ENCODE measurements at places on chromosomes 7 and 10.

- no peak for DNase-seq
Measured at GRCh38 chr7:55970561-55970960, 6.2 kb downstream of the NIPSNAP2 start.

GRCh38 chr7:98599886-98600285 is 17.2 kb upstream of the NPTX2 start:
- DNase-seq: no peak

DNA sequence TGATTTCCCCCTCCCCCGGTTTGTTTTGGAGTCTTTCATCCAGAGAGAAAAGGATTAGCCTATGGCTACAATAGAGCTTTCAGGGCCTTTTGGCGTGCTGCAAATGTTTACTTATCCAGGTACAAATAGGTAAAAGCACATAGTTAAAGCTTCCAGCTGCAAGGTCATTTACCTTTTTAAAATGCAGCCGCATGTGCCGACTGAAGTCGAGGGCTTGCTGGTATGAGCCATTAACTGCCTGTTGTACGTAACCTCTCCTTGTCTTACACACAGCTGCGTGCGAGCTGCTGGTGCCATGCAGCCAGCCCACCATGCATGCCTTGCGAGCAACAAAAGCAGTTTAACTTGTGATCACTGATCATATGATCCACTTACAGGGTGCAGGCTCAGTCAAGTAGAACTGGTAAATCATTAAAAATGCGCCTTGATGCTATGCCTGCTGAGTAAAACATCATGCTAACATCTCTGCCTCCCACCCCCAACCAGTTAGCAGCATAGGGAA is 866.4 kb downstream of the LRMDA start:
- peak; percentile 76 for DNase-seq

- DNase-seq: no peak
Measured at GRCh38 chr7:51060536-51060935, 256.1 kb downstream of the COBL start.

GRCh38 chr7:8982338-8982992 is 549.1 kb downstream of the NXPH1 start:
- no peak for DNase-seq

DNA sequence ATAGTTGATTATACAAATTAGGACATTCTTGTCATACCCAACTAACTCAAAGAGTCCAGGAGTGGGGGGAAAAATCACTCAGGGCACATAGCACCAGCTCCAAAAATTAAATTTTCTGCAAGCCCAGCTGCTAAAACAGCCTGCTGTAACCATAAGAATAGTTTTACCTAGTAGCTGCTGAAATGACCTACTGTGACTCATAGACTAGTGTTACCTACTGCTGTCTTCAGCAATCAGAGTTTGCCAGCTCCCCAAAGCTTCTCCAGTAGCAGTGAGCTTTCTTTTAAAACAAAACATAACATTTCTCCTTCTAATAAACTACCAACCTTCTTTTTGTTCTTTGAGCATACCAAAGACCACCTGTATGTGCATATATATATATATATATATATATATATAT is 4.2 kb upstream of the ARHGAP12 start:
- no peak for DNase-seq

GRCh38 chr10:99329304-99329553 is at the start of gene CNNM1:
CNNM1 (plus strand) TSS chr10:99329356; CDS start chr10:99329388, 32 bp downstream.
- DNase-seq: no peak

DNA sequence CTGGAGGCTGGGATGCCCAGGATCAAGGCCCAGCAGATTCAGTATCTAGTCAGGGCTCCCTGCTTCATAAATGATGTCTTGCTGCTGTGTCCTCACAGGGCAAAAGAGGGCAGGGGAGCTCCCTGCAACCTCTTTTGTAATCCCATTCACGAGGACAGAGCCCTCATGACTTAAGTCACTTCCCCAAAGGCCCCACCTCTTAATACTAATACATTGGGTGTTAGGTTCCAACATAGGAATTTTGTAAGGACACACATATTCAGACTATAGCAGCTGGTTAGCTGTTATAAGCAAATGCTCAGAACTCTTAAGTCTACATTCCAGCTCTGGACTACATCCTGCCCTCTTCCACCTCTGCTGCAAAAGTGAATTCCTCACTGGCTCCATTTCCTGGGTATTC is 63.0 kb downstream of the VOPP1 start:
- no peak for DNase-seq

DNA sequence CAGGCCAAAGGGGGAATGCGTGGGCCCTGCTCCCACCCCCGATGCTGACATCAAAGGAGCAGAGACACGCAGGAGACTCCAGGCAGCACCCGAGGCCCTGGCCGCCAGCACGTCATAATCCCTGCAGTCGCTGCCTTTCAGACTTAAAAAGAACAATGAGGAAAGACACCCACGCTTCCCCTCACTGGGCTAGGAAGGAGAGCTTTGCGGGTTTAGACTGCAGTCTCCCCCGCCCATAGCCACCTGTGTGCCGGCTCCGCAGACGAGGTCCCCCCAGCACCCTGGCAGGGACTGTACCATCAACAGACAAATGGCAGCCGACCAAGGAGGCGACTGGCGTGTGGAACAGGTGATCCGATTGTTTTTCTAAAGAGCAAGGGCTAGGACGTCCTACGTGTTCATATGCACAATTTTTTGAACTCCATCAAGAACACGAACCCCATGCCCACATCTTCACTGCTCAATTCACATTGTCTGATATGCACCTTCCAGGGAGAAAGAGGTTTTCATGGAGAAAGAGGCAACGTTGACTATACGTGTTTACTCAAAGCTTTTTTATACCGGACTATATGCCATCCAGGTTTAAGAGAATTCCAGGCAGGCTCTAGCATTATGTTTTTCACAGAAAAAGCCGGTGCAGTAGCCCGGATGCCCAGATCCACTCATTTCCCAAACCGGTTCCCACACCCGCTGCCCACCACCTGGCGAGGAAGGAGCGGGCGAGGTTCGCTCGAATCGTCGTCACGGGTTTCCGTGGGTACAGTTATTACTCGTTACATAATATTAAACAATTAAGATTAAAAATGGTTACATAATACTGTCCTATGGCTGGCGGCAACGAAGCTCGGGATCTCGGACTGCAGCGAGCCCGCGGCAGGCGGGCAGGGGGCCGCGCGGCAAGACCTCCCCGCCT is 1.1 kb downstream of the GRB10 start:
- no peak for DNase-seq

GRCh38 chr10:100327007-100327717 is 2.9 kb downstream of the PKD2L1 start:
- DNase-seq: no peak

GRCh38 chr10:61754587-61755550 is 92.1 kb downstream of the CABCOCO1 start:
- DNase-seq: no peak

DNA sequence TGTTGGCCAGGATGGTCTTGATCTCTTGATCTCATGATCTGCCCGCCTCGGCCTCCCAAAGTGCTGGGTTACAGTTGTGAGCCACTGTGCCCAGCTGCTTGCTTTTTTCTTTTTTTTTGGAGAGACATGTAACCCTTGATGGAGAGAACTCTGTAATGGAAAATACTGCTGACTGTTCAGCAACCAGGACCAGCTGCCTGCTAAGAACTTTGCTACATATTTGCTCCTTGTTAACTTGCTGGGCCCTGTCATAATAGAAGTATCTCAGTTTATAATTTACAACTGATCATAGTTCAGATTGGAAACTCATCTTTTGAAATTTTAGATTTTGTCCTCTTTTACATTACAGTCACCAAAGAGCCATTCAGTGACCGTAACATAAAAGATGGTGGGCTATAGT is 34.9 kb downstream of the TASOR2 start:
- no peak for DNase-seq

DNA sequence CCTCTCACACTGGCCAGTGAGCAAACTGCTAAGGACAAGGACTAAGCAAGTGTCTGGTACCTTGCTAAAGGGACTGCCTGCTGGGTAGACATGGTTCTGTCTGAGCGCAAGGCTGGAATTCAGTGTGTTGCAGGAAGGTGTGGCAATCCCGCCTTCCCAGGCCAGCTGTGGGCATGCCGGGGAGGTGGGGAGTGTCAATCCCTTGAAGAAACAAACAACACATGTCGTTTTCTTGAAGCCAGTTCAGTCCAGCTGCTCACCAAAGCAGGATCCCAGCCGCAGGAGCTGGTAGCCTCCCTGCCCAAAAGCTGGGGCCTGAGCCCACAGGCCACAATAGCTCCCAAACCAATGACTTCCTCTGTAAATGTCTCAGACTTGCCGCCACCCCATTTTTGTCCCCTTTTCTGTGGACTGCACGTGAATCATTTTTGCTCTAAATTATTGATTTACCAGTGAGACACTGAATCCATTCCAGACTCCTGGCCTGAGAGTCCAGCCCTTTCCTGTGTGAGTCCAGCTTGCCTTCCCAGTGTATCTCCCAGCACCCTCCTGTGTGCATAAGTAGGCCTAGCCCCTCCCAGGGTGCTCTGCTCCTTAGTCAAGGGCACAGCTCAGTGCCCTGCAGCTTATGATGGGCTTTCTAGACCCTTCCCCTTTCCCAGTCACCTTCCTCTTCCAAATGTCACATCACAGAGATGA is 166.8 kb downstream of the RGS10 start:
- no peak for DNase-seq

- DNase-seq: no peak
Measured at GRCh38 chr10:103931603-103932002, 13.6 kb upstream of the STN1 start.

- DNase-seq: no peak
Measured at GRCh38 chr10:90769946-90770841, 87.6 kb downstream of the HTR7 start.

DNA sequence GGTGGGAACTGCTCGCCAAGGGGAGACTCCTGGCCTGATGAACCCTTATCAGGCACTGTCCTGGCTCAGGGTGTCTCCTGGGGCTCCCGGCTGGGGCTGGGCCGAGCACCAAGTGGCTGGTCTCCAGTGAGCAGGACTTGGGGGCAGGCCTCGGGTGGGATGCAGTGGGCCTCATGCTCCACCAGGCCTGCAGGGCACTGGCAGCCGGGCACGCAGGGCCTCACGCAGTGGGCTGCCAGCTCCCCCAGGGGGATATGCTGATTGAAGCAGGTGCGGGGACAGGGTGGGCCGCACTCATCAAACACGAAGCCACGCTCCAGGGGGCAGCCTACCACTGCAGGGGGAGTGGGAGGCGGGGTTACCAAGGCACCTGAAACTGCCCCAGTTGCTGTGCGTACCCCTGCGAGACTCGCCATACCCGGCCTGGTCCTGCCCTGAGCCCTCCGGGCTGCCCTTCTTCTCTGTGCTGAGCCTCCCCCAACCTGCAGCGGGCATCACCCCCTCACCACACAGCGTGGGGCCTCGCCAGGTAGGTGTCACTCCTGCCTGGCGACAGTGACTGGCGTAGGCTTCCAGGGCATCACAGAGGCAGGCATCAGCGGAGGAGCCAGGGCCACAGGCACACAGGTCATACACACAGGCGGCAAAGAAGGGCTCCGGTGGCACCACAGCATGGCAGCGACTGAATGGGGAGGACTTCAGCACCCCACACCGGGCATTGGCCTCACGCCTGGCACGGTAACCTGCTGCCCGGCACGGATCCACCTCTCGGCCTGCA is 14.5 kb downstream of the ATP6V1F start:
- no peak for DNase-seq

DNA sequence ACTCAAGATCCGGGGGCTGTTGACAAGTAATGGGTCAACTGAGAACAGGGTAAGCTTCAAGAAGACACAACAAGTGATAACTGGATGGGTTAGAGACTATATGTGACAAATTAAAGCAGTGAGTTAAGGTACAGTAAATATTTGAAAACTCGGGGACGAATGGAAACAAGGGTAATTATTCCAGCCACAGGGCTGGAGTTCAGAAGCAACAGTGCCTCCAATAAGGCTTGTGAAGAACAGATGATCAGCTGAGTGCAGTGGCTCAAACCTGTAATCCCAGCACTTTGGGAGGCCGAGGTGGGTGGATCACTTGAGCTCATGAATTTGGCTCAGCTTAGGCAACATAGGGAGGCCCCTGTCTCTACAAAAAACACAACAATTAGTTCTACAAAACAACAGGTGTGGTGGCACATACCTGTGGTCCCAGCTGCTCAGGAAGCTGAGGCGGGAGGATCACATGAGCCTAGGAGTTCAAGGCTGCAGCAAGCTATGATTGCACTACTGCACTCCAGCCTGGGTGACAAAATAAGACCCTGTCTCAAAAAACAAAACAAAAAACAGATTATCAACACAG is 20.5 kb upstream of the DLD start:
- no peak for DNase-seq

Measured in DMS79 (cell line).